Fibroblast of the aortic adventitia (primary cell): ENCODE measurements at places on chromosomes 1 and 21. TPM values are rescaled to one million over a fixed set of nuclear protein-coding genes. Genes with fewer than 3 reads are reported as not detected.

The LEFTY1 gene
- not detected in 2 replicates for total RNA-seq

The OR6N1 gene
- 0.16 TPM in 1 of 2 replicates, not detected in the other for total RNA-seq

The BEST4 gene
- 0.09 TPM in 1 of 2 replicates, not detected in the other for total RNA-seq

The FAM72C gene
- total RNA-seq, result 0.45 TPM in 1 of 2 replicates, not detected in the other

The MYBPHL gene
- not detected in 2 replicates for total RNA-seq

The CELA2B gene
- total RNA-seq, result not detected in 2 replicates

The OR2M3 gene
- under 0.01 TPM in 1 of 2 replicates, not detected in the other for total RNA-seq

The TEX50 gene
- total RNA-seq, result not detected in 2 replicates

The ATP5PB gene
- total RNA-seq, result 301 and 327 TPM in 2 replicates

The C1orf94 gene
- not detected in 2 replicates for total RNA-seq

The KRTAP12-2 gene
- not detected in 2 replicates for total RNA-seq
